NCI-H2081 (cell line): ENCODE measurements at places on chromosomes 2 and 18.

GRCh38 chr18:12373116-12373770 is 3.8 kb downstream of the AFG3L2 start:
- DNase-seq = no peak

GRCh38 chr2:5339473-5339872 is 352.7 kb upstream of the SOX11 start:
- DNase-seq = no peak

- peak; percentile 68 for DNase-seq
Observed at GRCh38 chr2:236180831-236181453, 12.8 kb upstream of the GBX2 start.

GRCh38 chr2:74893332-74893731 is 59.4 kb downstream of the HK2 start:
- DNase-seq = no peak

DNA sequence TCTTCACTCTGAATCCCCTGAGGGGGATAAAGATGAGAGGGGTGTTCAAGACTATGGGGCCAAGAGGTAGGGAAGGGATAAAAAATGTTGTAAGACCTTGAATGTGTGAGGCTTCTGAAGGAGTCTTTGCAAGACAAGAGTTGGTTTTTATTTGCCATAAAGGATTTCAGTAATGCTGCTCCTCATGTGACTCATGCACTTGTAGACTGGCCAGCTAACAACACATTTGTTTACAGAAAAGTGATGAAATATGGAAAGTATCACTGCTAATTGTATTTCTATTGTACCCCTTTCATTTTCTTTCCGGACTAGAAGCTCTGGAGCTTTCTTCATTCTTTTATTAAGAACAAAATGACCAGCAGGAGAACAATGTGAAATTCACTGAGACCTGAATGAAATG is 782.1 kb downstream of the EPHA4 start:
- DNase-seq = no peak

GRCh38 chr2:10940596-10940995 is 28.9 kb downstream of the KCNF1 start:
- no peak for DNase-seq

DNA sequence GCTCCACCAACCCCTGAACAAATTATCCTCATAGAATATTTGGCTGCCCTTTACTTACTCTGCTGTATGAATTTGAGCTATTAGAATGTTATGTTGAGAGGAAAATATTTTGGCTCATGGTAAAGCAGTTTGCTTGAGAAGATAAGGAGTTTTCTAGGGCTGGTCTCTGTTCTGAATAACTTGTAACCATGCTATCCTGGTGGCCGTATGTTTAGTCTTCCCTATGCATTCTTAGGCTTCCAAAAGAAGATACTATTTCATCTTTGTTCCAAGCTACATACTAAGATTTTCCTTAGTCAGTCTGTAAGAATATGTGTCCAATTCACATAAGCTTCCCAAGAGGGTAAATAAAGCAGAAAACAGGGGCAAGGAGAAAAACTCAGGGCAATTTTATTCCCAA is 1105.1 kb upstream of the PIK3C3 start:
- DNase-seq = no peak

GRCh38 chr2:36756438-36756837 is 59.9 kb downstream of the VIT start:
- no peak for DNase-seq
